ENCODE measurements at places on chromosomes 2 and 18.

- DNase-seq, result no peak
These were observed 76.0 kb upstream of the RBM44 start for GRCh38 chr2:237722616-237723015.

DNA sequence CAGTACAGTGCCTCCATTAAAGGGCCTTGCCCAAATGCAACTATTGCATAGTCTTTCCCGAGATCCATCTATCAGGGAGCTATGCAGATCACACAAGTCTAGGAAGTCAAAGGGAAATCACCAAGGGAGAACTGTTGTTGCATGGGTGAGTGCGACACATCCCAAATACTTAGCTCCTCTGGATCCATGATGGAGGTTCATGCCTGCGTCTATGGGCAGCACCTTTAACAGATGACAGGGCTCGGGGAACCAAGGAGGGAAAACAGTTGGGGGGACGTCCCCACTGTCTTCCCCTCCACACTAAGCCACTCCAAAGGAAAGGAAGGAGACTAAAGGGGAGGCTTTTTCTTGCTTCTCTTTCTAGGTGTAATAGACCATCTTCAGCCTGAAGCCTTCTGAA is 552.8 kb upstream of the PKDCC start:
- no peak for DNase-seq

DNA sequence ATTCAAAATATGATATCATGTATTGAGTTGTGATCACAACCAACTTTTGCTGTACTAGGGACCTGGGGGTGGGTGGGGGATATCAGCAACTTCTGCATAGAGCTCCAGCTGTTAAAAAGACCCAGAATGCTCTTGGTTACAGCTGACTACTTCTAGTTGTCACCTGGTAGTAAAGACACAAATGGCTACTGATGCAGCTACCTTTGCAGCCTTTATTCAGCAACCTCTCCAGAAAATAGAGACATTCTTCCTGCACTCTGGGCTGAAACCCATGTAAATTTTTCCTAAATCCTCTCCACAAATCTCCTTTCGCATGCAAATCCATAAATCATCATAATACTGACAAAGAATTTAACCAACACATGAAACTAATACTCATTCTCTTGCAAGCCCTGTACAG is 238.3 kb downstream of the TCF4 start:
- no peak for DNase-seq

GRCh38 chr18:34709104-34709503 is 994 bp upstream of the DTNA start:
- DNase-seq, result no peak

DNA sequence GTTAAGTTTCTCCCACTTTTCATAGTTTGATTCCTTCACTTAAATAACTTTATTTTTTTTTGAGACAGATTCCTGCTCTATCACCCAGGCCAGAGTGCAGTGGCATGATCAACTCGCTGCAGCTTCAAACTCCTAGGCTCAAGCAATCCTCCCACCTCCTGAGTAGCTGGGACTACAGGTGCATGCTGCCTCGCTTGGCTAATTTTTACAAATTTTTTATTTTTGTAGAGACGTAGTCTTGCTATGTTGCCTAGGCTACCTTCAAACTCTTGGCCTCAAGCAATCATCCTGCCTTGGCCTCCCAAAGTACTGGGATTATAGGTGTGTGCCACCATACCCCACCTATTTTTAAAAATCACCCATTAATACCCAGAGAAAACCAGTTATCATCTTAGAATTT is 14.2 kb upstream of the WIPF1 start:
- DNase-seq, result no peak

DNA sequence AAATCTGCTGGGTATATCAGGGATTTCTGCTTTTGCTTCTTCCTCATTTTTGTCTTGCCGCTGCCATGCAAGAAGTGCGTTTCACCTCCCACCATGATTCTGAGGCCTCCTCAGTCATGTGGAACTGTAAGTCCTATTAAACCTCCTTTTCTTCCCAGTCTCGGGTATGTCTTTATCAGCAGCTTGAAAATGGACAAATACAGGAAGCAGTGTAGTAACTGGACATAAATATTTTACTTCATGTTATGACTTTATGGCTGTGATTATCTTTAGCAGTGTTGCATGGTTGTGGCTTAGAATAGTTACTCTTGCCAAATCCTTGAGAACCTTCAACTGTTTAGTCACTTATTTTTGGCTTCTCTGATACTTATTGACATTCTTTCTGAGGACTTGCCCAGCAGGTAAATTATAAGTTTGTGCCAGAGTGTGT is 66.2 kb upstream of the DLX2 start:
- DNase-seq, result no peak

DNA sequence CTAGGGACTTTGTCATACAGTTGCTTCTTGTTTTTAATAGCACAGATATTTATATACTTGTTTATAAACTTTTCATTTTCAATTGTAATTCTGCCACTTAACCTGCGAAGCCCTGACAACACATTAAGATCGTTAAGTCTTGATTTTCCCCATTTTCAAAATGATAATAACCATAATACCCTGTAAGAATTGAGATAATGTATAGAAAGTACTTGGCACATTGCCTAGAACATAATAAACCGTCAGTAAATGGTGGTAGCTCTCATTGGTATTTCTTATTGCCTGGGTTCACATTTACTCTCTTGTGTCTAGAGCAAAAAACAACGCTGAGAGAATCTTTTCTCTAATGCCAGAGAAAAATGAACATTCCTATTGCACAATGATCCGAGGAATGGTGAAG is 18.6 kb downstream of the PTCD3 start:
- no peak for DNase-seq

DNA sequence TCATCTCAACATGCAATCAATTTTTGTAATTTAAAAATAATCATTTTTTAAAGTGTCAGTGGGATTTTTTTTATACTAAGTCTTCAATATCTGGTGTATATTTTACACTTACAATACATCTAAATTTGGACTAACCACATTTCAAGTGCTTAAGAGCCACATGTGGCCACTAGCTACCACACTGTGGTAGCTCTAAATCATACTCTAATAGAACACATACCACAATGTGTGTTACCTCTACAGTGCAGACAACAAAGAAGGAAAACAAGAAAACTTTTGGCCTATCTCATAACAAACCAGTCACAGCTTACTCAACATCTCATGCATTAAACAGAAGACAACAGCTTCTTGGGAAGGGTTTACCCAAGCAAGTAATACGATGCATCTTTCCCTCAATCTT is 24.5 kb downstream of the PIAS2 start:
- DNase-seq, result no peak

GRCh38 chr2:9251154-9252001 is 44.8 kb downstream of the ASAP2 start:
- no peak for DNase-seq

DNA sequence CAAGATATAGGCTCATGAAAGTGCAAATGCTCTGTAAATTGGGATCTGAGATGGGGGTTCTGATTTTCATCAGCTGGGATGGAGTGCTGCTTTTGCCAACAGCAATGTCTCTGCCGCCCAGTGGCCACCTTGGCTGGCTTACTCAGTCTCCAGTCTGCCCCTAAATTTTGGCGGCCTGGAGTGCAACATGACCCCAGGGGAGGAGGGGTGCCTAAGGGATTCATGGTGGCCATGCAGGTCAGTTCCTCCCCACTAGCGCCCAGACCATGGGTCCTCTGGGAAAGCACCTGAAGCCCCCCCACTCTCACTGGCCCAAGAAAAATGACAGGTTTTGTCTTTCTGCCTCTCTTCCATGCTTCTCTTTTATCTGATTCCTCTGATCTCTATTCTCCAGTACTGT is 45.0 kb downstream of the SLC4A3 start:
- no peak for DNase-seq

- DNase-seq, result no peak
These were observed 42.5 kb upstream of the TSPYL6 start for GRCh38 chr2:54298514-54298913.

- DNase-seq, result peak; percentile 22
These were observed 14.6 kb upstream of the ALPP start for GRCh38 chr2:232363784-232364615.

- DNase-seq, result no peak
These were observed 124.5 kb upstream of the PKDCC start for GRCh38 chr2:41923156-41923786.

GRCh38 chr2:20225294-20226151 is 593 bp upstream of the SDC1 start:
- DNase-seq, result peak; percentile 22

- no peak for DNase-seq
These were observed 73.8 kb upstream of the KLHL29 start for GRCh38 chr2:23311186-23311585.

GRCh38 chr2:127314193-127314988 is 20.4 kb upstream of the ERCC3 start:
- DNase-seq, result no peak

GRCh38 chr2:71704131-71704561 is 250.8 kb downstream of the DYSF start:
- no peak for DNase-seq

GRCh38 chr2:113242327-113242726 is 36.4 kb downstream of the PAX8 start:
- no peak for DNase-seq

DNA sequence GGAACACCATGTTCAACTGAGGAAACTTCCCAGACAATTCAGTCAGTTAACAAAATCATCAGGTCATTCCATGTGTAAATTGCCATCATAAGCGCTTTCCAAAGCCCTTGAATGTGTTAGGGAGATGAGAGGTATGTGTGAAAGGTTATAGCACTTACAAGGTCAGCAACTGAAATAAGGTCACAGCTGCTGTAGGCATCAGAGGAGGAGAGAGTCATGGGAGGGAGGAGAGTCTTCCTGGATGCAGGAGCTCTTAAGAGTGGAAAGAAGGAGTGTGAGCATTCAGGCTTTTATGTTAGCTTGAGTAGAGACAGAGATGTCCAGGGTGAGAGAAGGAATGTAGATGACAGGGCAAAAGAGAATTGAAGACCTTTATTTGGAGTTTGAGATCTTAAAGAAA is 67.0 kb downstream of the CAB39 start:
- DNase-seq, result no peak

- DNase-seq, result no peak
These were observed 27.8 kb downstream of the ANKRD62 start for GRCh38 chr18:12121175-12122042.
